ENCODE measurements at places on chromosomes 4 and X.

- no peaks in the 10 kb centered on the region for H3K36me3 ChIP-seq
- DNase-seq, result no peak
- no peaks in the 10 kb centered on the region for H3K4me1 ChIP-seq
- no peak overlapping the region for H3K4me3 ChIP-seq
- H3K27ac ChIP-seq, result no peak overlapping the region
These were observed 1606.4 kb upstream of the TENM3 start for GRCh38 chr4:180636696-180637404.

DNA sequence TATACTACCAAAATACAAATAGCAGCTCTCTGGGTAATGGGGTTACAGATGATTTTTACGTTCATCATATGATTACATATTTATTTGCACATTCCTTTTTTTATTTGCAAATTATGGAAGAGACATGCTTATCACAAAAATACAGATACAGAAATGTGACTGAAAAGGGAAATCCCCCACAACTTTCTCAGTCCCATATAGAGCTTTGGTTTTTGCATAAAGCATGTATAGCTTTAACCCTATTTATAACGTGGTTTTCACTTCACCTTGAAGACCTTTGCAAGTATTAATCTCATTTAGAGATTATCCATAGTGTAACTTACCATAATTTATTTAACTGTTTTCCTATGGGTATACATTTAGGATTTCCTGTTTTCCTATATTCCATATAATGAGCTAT, 55.4 kb downstream of the PDK3 start:
- no peak overlapping the region for H3K27ac ChIP-seq
- H3K36me3 ChIP-seq, result peaks cover 21% of the 10 kb centered on the region
- H3K4me3 ChIP-seq, result no peak overlapping the region
- DNase-seq, result no peak

- H3K27ac ChIP-seq, result peak overlapping the region; percentile 33
- H3K36me3 ChIP-seq, result no peaks in the 10 kb centered on the region
- H3K4me3 ChIP-seq, result no peak overlapping the region
- no peak for DNase-seq
These were observed 34.6 kb downstream of the PDLIM5 start for GRCh38 chr4:94486372-94486801.

- H3K4me3 ChIP-seq, result no peak overlapping the region
- H3K27ac ChIP-seq, result peak overlapping the region; percentile 61
- H3K27me3 ChIP-seq, result no peaks in the 10 kb centered on the region
- H3K4me1 ChIP-seq, result no peaks in the 10 kb centered on the region
- DNase-seq, result no peak
These were observed 90.5 kb upstream of the EGFL6 start for GRCh38 chrX:13478740-13479451.

DNA sequence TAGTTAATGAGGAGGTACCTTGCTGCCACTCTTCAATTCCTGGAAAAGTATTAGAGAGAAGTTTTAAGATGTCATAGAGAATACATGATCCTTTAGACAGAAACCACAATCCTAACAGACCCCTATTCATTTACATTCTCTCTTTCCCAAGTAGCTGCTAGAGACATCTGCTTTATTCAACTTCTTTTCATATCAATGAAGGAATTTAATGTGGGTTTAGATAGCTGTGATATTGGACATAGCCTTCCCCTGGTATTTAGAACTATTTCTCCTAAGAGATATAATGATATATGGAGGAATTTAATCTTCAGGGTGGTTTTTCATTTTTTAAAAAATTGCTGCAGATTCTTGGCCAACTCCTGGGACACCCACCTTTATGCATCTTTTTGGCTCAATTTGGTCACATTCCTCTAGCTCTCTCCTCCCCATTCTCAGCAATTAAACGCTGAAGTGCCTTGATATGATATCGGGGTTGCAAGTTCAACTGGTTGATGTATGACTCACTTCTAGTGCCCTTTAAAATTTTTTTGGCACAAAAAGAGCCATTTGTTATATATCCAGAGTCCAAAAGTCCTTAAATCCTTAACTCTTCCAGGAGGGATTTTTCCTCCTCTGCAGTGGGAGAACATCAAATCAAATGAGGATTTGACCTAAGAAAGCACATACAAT, 57.6 kb downstream of the DOCK11 start:
- H3K27ac ChIP-seq, result no peak overlapping the region
- H3K4me1 ChIP-seq, result no peaks in the 10 kb centered on the region
- DNase-seq, result no peak
- H3K4me3 ChIP-seq, result no peak overlapping the region

- H3K36me3 ChIP-seq, result no peaks in the 10 kb centered on the region
- H3K27me3 ChIP-seq, result no peaks in the 10 kb centered on the region
- H3K27ac ChIP-seq, result no peak overlapping the region
- H3K4me1 ChIP-seq, result no peaks in the 10 kb centered on the region
These were observed 53.8 kb upstream of the USP9X start for GRCh38 chrX:41031256-41031967.

DNA sequence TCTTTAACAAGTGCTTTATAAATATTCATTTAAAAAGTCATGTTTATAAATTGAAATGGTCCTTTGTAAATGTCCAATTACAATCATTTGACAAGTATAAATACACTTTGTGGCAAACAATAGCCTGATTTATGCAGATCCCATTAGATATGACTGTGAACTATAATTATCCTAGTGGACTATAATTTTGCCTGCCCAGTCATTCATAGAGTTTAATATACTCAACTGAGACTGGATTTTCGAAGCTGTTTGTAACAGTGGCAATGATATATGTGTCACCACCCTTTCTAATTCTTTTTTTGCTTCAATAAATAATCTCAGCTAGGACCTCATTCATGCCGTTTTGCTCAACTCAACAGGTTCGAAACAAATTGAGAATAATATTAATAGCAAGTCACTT, 732.0 kb downstream of the PCDH18 start:
- no peaks in the 10 kb centered on the region for H3K27me3 ChIP-seq
- no peak overlapping the region for H3K4me3 ChIP-seq
- H3K27ac ChIP-seq, result no peak overlapping the region
- H3K36me3 ChIP-seq, result no peaks in the 10 kb centered on the region

- H3K27ac ChIP-seq, result peak overlapping the region; percentile 96
- no peaks in the 10 kb centered on the region for H3K27me3 ChIP-seq
- H3K4me3 ChIP-seq, result no peak overlapping the region
- no peak for DNase-seq
These were observed 2.2 kb downstream of the EMD start for GRCh38 chrX:154381271-154381670.

- no peak overlapping the region for H3K27ac ChIP-seq
- no peak for DNase-seq
- no peaks in the 10 kb centered on the region for H3K36me3 ChIP-seq
- no peaks in the 10 kb centered on the region for H3K4me1 ChIP-seq
These were observed 123.6 kb upstream of the TET2 start for GRCh38 chr4:105022811-105023667.

GRCh38 chr4:114659386-114660008, 60.9 kb downstream of the UGT8 start:
- H3K4me1 ChIP-seq, result no peaks in the 10 kb centered on the region
- no peak overlapping the region for H3K4me3 ChIP-seq
- no peaks in the 10 kb centered on the region for H3K36me3 ChIP-seq
- H3K27me3 ChIP-seq, result no peaks in the 10 kb centered on the region

GRCh38 chr4:44914748-44915147, 188.4 kb upstream of the GNPDA2 start:
- H3K4me1 ChIP-seq, result no peaks in the 10 kb centered on the region
- no peaks in the 10 kb centered on the region for H3K27me3 ChIP-seq
- H3K27ac ChIP-seq, result no peak overlapping the region
- no peak for DNase-seq
- no peak overlapping the region for H3K4me3 ChIP-seq
- no peaks in the 10 kb centered on the region for H3K36me3 ChIP-seq

GRCh38 chrX:46573892-46574773, 568 bp downstream of the CHST7 start:
- no peaks in the 10 kb centered on the region for H3K27me3 ChIP-seq
- peak overlapping the region; percentile 67 for H3K27ac ChIP-seq
- H3K36me3 ChIP-seq, result no peaks in the 10 kb centered on the region

DNA sequence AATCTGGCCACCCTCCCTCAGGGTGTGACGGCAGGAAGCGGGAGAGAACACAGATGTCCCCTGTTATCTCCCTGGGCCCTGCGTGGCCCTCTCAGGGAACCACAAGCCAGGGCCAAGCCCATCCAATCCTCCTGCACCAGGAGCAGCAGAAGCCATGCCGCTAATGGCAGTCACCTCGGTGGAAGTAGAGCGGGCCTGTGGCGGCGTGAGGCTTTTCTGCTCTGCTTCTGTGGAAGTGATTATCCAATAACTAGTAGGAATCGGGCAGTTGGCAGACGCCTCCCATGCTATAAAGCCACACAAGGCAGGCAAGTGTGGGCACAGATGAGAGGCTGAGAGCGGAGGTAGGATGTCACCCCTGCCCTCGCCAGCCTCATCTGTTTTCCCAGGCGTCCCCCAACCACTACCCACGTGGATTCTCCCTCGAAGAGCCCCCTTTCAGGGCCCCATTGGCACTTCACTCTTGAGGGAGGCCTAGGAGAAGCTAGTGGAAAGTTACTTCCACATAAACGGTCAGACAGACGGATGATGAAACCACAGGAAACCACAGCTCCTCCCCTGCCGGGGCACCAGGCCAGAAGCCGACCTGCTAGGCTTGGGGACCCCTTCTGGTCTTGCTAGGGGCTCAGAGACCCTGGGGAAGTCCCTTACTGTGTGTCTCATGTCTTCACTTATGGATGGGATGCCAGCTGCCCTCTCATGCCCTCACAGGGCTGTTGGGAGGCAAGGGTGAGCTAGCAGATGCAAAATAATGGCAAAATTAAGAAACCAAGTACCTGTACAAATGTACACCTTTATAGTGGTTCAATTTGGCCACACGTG, 18.8 kb upstream of the TMSB4X start:
- no peaks in the 10 kb centered on the region for H3K36me3 ChIP-seq
- peaks cover 2% of the 10 kb centered on the region for H3K4me1 ChIP-seq
- H3K27me3 ChIP-seq, result no peaks in the 10 kb centered on the region
- H3K27ac ChIP-seq, result peak overlapping the region; percentile 58
- no peak overlapping the region for H3K4me3 ChIP-seq

DNA sequence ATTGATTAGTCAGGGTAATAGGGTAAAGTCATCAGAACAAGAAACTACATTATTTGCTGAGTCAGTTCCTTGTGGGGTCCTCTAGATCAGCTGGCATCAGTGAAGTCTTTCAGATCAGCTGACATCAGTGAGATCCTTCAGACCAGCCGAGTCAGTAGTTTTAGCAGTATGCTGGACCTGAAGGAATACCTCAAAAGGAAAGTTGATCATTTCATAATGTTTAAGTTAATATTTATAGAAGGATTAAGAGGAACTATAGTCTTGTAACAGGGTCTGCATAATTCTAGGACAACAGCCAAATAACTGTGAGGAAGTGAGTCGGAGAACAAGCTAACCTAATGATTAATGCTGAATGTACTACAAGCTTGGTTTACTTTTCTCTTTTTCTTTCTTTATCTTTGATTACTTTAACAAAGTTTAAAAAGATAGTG, 958 bp upstream of the UGT2B7 start:
- no peaks in the 10 kb centered on the region for H3K27me3 ChIP-seq
- H3K4me1 ChIP-seq, result no peaks in the 10 kb centered on the region
- H3K36me3 ChIP-seq, result no peaks in the 10 kb centered on the region
- no peak overlapping the region for H3K4me3 ChIP-seq

- H3K27ac ChIP-seq, result no peak overlapping the region
- H3K36me3 ChIP-seq, result no peaks in the 10 kb centered on the region
- H3K4me1 ChIP-seq, result no peaks in the 10 kb centered on the region
- DNase-seq, result no peak
- H3K4me3 ChIP-seq, result no peak overlapping the region
These were observed 104.7 kb downstream of the NCAPG start for GRCh38 chr4:17915439-17915838.

DNA sequence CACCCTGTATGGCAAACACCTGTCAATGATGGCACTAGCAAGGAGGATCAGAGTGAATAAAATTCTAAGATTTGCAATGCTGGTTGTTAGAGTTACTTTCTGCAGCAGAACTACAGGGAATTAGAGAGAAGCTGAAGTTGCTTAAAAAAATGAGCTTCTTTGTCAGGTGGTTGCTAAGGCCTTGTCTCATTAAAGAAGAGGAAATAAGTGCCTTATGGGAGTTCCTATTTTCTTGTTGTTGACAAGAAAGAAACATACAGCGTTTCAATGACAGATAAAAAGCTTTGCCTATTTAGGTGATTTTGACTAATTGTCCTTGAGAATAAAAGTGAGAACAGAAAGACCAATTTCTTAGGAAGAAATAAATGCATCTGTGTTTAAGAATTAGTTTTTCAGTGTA, 106.0 kb upstream of the ARHGAP24 start:
- no peak overlapping the region for H3K4me3 ChIP-seq
- H3K27ac ChIP-seq, result no peak overlapping the region
- no peaks in the 10 kb centered on the region for H3K27me3 ChIP-seq
- no peak for DNase-seq

- H3K27me3 ChIP-seq, result peaks cover 6% of the 10 kb centered on the region
- H3K4me1 ChIP-seq, result no peaks in the 10 kb centered on the region
- no peak for DNase-seq
- H3K4me3 ChIP-seq, result no peak overlapping the region
These were observed 67.2 kb upstream of the IBSP start for GRCh38 chr4:87732033-87732765.

DNA sequence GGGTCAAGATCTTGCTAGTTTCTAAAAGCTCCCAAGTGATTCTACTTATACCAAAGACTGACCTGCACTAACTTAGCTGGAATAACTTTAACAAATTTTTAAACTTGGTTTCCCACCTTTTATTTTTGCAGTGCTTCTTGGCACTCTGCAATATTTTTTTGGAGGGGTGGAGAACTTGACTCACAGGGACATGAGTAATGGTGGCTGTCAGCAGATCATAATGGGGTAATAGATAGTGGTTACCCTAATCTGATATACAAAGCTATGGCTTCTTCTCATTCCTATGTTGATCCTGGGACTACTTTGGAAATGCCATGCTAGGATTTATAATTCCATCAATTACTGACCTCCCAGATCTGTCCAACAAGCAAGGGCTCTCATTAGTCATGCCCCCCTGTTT, 295.7 kb downstream of the GPAT3 start:
- H3K4me3 ChIP-seq, result no peak overlapping the region
- no peak overlapping the region for H3K27ac ChIP-seq
- H3K36me3 ChIP-seq, result no peaks in the 10 kb centered on the region

GRCh38 chr4:122932763-122933162, 10.4 kb upstream of the NUDT6 start:
- no peak overlapping the region for H3K4me3 ChIP-seq
- no peak overlapping the region for H3K27ac ChIP-seq
- no peaks in the 10 kb centered on the region for H3K27me3 ChIP-seq
- H3K4me1 ChIP-seq, result no peaks in the 10 kb centered on the region

DNA sequence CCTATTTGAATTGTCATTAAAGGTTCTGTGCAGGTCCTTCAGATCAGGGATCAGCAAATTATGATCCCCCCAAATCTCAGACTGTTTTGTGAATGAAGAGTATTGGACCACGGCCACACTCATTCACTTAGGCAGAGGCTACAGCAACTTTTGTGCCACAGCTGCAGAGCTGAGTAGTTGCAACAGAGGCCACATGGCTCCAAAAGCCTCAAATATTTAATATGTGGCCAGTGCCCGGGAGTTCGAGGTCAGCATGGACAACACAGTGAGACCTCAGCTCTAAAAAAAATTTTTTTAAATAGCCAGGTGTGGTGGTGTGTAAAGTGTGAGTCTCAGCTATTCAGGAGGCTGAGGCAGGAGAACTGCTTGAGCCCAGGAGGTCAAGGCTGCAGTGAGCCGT, 100.7 kb downstream of the NSUN7 start:
- no peak for DNase-seq
- no peaks in the 10 kb centered on the region for H3K36me3 ChIP-seq
- H3K27ac ChIP-seq, result no peak overlapping the region
- H3K4me3 ChIP-seq, result no peak overlapping the region

GRCh38 chrX:153520287-153520917, 3.0 kb downstream of the ATP2B3 start:
- peaks cover 10% of the 10 kb centered on the region for H3K27me3 ChIP-seq
- no peak overlapping the region for H3K27ac ChIP-seq
- H3K4me3 ChIP-seq, result no peak overlapping the region
- H3K36me3 ChIP-seq, result no peaks in the 10 kb centered on the region

All from ascending aorta (tissue), 2 donors.